Adipocyte (in vitro differentiated cells): ENCODE measurements at places on chromosomes 11 and 22.
A peak's percentile ranks its signal among the peaks of the same experiment; 100 is the strongest.

DNA sequence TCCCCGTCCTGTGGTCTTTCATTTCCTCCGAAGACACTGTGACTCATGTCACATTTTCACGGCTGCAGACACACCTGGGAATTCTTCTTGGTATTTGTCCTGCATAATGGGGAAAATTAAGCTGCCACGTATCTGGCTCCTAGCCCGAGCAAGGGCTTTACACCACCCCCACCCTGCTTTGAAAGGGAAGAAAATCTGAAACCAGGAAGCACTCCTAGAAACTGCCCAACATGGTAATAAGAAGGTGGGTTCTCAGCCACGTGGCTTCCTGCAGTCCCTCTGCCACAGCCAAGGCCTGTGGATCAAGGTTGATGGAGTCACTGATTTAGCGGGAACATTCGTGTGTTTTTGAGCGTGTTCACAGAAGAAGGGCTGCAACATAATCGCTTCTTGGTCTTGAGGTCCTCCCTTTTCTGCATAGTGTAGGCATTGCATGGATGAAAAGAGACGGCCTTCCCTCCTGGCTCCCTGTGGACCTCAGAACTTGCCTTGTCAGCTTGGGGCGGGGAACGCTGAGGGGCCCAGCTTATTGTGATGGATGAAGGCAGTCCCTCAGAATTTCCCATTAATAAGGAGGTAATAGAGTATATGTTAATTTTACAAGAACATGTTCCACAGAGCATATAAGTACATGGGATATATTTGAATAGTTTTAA, 292.0 kb downstream of the NTM start:
- DNase-seq: no peak

DNA sequence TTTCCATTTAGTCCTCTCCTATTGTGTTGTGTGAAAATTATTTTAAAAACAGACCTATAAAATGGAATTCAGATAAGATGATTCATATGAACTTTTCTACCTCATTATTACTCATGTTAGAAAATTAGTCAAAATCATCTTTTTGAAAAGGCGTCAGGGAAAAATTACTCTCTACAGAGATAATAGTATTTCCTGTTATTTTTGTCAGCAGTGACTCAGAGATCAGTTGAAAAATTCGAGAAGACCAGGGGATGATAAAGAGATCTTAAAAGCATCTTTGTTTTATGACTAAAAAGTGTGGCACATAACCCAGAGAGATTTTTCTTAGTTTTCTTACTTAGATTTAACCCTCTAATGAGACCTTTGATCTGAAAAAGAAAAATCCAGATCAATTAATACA, 157.9 kb upstream of the CARD18 start:
- peak; percentile 13 for DNase-seq

DNA sequence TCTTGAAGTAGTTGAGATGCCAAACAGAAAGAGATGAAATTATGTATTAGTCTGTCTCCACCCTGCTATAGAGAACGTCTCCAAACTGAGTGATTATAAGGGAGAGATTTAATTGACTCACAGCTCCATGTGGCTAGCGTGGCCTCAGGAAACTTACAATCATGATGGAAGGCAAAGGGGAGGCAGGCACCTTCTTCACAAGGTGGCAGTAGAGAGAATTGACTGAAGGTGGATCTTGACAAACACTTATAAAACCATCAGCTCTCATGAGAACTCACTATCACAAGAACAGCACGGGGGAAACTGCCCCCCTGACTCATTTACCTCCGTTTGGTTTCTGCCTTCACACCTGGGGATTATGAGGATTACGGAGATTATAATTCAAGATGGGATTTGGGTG, 794.0 kb downstream of the CNTN5 start:
- no peak for DNase-seq

DNA sequence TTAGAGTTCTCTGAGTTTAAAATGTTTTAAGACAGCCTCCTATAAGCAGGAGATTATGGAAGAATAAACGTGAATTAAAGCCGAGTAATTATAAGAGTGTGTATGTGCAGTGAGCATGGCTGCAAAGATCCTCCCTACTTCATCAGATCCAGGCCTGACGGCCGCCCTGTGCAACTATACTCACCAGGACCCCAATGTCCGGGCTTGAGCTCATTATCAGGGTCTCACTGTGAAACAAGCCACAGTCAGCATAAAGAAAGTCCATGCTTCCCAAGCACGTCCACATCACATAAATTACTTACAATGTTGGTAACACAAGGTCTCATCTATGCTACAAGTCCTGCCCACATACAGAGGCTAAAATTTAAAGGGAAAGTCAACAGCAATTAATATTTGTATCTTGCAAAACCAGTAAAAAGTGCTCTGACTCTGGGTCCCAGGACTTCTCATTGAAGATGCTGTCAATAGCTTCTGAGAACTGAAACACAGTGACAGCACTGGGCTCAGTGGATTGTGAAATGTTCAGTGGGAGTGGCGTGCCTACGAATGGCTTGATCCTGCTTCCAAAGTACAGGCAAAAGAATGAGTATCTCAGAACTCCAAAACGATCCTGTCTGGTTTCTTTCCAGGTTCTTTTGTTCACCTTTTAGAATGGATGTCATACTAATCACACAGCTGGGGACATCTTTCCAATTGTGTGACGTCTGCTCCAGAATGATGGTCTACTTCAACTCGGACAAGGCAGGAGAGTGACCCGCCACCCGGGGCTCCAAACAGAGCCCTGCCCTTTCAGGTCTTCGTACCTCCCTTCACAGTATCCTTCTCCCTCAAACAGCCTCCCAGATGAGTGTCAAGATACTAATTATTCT, 72.1 kb upstream of the ARFGAP3 start:
- peak; percentile 66 for DNase-seq

- peak; percentile 43 for DNase-seq
Measured at GRCh38 chr11:134207538-134208239, 16.1 kb downstream of the NCAPD3 start.

GRCh38 chr11:17351510-17352176, at the start of gene NCR3LG1:
Gene NCR3LG1, plus strand, starts transcription at chr11:17351800. Its CDS starts 170 bp downstream, at chr11:17351970.
- peak; percentile 92 for DNase-seq
